Stimulated activated CD4-positive, alpha-beta T cell treated with anti-CD3 and anti-CD28 coated beads, Interleukin-1b, Interleukin-23, amount 100 ng/mL, for 1 hour (primary cell): ENCODE measurements at places on chromosomes 13 and 19.

DNA sequence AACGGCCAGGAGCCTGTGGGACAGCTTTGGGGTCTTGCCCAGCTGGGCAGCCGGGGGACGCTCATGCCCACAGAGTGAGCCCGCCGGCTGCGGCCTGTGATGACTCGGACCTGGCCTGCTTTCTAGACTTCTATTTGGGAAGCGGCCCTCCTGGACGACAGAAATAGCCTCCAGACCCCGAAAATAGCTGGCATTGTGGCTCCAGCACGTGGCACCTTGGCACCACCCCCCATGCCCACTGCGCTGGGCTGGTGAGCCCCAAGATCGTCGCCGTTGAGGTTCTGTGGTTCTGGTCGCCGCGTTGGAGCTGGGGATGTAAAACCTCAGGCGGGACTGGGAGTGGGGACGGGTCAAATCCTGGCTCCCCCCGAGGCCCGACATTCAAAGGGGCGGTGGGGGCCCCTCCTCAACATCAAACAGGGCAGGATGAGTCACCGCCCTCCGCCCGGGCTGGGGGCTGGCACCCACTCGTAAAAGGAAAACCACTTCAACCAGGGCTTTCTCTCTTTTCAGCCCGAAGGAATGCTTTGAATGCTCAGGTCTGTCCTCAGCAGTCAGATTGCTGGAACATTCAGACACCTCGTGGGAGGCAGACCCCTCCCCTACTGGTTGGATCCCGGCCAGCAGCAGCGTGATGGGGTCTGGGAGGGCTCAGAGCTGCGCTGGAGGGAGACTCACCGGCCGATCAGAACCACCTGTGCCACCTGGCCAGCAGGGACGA is 42.1 kb downstream of the GADD45B start:
- no peak for DNase-seq

DNA sequence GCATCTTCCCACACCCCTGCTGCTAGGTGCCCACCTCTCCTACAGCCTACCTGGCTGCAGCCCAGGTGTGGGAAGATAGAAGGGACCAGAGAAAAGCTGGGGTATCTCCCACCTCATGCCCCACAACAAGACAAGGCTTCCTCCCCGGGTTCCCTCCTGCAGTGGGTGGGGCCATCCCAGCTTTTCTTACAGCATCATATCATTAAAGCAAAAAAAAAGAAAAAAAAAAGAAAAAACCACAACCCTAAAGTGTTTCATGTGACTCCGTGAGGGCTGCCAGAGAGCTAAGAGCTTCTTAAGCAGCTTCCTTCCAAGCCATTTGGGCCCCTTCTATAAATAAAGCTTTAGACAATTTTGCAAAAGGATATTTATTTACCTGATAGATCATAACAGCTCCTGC is 455.4 kb upstream of the TSHZ3 start:
- no peak for DNase-seq

GRCh38 chr19:34173193-34173956 is 1.1 kb downstream of the LSM14A start:
- DNase-seq, result no peak

- DNase-seq, result no peak
Measured at GRCh38 chr13:24877531-24877930, 113.6 kb downstream of the RNF17 start.

GRCh38 chr13:31631746-31632145 is 107.6 kb upstream of the RXFP2 start:
- DNase-seq, result no peak
